ENCODE measurements at places on chromosomes 4 and X.

DNA sequence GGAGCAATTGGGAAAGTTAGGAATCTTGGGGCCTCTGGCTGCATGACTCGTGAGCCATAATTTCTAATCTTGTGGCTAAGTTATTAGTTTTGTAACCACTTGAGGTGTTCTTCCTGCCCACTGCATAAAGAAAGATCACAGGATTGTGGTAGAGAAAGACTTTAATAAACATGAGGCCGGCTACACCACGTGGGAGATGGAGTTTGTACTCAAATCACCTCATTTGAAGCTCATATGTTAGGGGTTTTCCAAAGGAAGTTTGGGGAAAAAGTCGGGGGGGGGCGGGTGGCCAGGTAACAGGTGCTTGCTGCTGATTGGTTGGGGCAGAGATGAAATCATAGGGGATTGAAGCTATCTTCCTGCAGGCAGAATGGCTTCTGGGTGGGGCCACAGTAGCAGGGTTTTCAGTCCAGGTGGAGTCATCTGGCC is 287.8 kb downstream of the ZNF674 start:
- DNase-seq: no peak

GRCh38 chr4:123072060-123072459 is 149.7 kb upstream of the NUDT6 start:
- no peak for DNase-seq

- no peak for DNase-seq
These were observed 158.0 kb downstream of the SH2D1A start for GRCh38 chrX:124504111-124504983.

- DNase-seq: no peak
These were observed 8.5 kb upstream of the CTAG2 start for GRCh38 chrX:154661899-154662298.

- peak; percentile 43 for DNase-seq
These were observed 863 bp upstream of the RAB33A start for GRCh38 chrX:130170752-130171445.

DNA sequence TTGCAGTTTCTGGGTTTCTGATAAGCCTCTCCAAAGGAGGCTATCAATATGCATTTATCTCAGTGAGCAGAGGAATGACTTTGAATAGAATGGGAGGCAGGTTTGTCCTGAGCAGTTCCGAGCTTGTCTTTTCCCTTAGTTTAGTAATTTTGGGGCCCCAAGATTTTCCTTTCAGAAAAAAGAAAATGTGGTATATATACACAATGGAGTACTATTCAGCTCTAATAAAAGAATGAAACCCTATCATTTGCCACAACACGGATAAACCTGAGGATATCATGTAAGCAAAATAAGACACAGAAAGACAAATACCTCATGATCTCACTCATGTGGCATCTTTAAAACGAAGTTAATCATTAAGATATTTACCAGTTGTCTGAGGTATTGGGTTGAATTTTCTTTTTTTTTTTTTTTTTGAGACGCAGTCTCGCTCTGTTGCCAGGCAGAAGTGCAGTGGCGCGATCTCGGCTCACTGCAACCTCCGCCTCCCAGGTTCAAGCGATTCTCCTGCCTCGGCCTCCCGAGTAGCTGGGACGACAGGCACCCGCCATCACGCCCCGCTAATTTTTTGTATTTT is 540 bp downstream of the ZNF721 start:
- no peak for DNase-seq

DNA sequence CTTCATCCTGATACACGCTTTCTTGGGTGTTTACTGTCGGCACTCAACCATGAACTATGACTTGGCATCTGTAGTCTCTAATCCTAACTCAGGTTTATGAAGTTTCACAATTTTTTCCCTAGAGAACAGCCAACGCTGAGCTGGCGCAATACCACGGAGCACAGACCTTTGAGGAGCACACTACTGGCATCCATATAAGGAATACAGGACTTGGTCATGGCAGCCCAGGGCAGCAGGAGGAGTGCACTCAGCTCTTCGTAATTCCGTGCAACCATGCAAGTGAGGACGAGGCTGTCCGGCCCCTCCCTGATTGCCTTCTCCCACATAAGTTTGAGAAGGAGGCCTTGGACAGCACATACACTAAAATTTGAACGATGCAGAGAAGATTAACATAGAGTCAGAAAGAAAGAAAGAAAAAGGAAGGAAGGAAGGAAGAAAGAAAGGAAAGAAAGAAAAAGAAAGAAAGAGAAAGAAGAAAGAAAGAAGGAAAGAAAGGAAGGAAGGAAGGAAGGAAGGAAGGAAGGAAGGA is 41.0 kb upstream of the PDLIM5 start:
- DNase-seq: no peak

DNA sequence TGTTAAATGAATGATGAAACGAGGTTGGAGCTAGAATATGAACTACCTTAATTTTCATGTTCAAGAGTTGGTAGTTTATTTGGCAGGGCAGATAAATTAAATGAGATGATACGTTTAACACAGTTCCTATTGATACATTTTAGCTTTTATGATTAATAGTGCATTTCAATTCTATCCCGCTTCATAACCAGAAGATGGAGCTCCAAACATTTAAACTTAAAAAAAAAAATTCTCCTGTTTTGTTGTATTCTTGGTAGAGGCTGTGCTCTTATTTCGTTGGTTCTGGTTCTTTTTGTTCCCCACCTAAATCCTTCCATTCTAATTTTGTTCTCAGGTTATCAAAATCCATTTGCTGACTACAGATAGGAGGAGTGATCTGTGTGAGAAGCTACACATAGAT is 71.8 kb upstream of the PTPN13 start:
- no peak for DNase-seq

- DNase-seq: no peak
These were observed 63.2 kb downstream of the ANAPC10 start for GRCh38 chr4:145034727-145035211.

DNA sequence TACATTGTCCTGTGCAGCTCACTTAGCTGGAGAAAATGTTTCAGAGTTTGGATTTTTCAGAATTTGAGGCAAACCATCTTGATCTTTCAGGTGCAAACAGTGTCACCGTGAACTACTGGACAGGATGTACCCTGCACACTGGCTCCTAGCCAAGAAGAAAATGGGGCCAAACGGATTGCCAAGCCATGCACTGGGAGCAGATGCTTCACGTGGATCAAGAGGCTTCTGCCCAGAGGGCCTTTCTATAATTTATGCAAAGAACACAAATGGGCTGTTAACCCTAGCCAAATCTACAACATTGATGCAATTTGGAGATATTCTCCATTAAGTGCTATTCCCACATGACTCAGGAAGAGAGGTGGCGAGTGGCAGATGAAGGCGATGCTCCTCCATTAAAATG is 46.9 kb upstream of the ATP8A1 start:
- no peak for DNase-seq

- DNase-seq: peak; percentile 64
These were observed 44.5 kb downstream of the FGFRL1 start for GRCh38 chr4:1055721-1056590.

- no peak for DNase-seq
These were observed 49.0 kb downstream of the STARD8 start for GRCh38 chrX:68696267-68696990.

DNA sequence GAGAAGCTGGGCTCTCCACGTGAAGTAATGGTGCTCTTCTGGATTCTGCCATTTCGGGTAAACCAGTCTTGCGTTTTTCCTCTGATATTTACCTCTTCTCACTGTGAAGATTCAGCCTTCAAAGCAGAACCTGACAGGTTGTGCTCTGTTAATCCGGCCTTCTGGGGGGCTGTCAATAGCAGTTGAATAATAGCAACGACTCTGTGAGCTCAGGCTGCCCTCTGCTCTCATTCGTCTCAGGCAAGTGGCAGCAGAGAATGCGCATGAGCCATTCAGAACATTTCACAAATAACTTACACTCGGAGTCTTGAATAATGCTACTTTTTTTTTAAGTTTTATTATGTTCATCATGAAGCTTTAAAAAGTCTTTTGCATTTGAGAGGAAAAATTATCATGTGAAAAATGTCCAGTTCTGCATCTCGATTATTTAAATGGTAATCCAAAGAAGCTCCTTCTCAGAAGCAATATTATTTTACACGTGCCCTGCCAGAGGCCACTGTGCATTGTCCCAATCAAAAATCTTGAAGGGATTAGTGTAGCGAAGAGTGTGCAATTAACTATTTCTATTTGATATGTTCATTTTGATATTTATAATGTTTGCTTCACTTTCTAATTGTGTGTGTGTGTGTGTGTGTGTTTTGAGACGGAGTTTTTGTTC is 354.2 kb upstream of the FAT1 start:
- DNase-seq: no peak

DNA sequence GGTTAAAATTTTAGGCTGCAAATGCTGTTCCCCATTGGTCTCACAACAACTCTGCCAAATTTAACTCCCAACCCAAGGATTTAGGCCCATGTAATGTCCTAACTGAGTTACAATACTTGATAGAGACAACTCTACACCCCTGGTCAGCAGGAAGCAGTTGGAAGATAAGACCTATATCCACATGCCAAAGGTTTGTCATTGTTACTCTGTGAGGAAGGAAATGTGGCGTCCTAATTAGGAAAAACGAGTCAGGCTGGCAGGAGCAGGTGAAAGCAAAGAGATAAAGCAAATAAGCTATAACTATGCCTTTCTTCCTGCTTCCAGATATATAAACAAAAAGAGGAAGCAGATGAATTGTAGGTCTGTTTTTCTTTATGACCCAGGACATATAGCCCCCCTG is 69.1 kb downstream of the SPIN4 start:
- no peak for DNase-seq

DNA sequence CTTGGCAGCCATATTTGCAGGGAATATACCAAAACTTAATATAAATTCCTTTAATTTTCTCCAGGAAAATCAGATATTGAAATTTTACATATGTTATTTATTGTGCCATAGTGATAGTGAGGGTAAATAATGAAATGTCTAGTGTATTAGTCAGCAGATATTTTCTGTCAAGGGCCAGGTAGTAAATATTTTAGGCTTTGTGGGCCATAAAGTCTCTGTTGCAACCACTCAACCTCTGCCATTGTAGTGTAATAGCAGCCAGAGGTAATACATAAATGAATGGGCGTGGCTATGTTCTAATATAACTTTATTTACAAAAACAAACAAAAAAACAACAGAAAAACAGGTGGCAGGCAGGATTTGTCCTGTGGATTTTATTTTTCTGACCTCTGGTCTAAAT is 33.5 kb downstream of the MSL3 start:
- no peak for DNase-seq

- no peak for DNase-seq
These were observed 2.7 kb downstream of the NDP start for GRCh38 chrX:43970528-43970927.

- no peak for DNase-seq
These were observed 36.9 kb upstream of the TENM3 start for GRCh38 chr4:182206266-182206665.

DNA sequence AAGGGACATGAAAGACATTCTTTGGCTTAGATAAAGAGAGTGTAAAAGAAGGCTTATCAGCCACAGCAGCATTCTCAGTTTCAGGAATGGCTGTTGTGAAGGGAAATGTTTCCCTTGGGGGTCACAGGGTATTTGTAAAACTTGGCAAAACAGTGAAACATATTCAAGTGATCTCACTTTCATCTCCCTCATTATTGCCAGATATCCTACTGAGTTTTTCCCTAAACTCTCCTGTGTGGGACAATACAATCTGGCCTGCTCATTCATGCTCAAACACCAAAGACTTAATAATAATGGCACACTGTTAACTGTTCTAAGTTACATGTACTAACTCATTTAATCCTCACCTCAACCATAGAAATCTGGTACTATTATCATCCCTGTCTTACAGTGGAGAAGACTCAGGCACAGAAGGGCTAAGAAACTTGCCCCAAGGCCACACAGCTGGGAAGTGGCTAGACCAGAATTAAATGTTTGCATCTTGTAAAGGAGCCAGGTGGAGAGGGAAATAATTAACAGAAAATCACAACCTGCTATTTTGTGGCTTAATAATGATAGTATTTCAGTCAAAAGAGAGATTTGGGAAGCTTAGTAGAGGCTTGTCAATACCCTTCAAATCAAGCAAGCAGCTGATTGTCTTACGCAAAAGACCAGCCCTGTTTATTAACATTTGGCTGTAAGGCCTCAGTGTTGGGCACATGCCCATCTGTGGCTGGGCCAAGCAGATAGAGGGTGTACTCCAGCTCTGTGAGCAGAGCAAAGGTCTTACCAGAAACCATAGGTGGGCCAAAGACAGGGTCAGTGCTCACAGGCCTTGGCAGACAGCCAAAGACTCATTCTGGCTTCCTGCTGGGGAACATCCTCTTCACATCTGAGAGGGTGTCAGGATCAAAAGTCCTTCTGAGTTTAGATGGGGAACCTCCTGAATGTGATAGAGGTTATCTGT is 17.3 kb downstream of the SMPX start:
- DNase-seq: no peak

GRCh38 chr4:102521570-102521969 is 20.4 kb downstream of the NFKB1 start:
- DNase-seq: no peak

- no peak for DNase-seq
These were observed 120.5 kb upstream of the FAT1 start for GRCh38 chr4:186844059-186844681.

DNA sequence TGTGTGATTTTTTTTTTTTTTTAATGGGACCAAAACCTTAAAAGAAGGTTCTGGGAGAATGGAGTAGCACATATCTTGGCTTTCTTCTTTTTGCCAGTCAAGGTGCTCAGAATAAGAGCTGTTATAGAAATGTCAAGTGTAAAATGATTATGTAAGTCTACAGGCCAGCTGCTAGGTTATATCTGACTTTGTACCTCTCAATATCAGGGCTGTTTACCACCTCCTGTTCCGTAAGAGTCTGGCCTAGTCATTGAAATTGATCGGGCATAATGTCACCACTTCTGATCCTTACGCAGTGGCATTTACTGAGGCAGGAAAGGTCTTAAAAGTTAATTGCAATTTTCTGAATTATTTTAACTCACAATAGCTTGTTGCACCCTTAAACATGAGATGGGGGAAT is 41.1 kb downstream of the LIMCH1 start:
- DNase-seq: no peak

- DNase-seq: no peak
These were observed 8.4 kb upstream of the MAB21L2 start for GRCh38 chr4:150573534-150573933.

DNA sequence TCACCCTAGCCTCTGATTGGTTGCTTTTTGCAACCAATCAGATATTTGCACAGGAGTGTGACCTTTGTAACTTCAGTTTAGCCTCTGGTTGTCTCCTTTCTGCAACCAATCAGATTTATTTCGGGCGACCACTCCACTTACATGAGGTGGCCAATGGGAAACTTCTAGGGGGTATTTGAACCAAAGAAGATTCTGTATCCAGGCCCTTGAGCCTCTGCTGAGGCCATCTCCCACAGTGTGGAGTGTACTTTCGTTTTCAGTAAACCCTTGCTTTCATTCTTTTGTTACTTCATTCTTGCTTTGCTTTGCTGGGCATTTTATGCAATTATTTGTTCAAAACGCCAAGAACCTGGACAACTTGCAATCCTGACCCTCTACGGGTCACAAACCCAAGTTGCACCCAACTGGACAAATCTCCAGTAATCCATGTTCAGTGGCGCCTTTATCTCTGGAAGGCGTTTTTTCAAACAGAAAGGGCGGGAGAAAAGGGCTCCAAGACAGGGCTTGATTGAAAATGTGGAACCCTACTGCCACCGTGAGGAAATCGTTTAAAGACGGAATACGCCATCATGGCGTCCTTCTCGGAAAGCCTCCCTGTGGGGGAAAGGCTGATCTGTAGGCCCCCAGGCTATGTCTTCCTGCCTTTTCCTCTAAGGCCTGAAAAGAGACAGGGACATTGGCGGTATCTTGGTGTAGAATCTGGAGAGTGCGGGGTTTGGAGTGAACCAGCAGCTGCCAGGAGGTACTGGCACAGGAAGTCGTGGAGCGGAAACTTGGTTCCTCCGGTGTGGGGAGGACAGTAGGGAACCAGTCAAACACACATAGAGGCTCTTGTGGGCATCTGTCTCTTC is 184.6 kb downstream of the OR13H1 start:
- no peak for DNase-seq

GRCh38 chr4:172495769-172496168 is 672.8 kb upstream of the GALNT7 start:
- DNase-seq: no peak

Measured in activated T-helper 1 cell treated with anti-CD3 and anti-CD28 coated beads, Interleukin-2, amount 50 U/mL, for 16 hours (primary cell).